ENCODE measurements at places on chromosomes 5 and 9.
A peak's percentile ranks its signal among the peaks of the same experiment; 100 is the strongest.

DNA sequence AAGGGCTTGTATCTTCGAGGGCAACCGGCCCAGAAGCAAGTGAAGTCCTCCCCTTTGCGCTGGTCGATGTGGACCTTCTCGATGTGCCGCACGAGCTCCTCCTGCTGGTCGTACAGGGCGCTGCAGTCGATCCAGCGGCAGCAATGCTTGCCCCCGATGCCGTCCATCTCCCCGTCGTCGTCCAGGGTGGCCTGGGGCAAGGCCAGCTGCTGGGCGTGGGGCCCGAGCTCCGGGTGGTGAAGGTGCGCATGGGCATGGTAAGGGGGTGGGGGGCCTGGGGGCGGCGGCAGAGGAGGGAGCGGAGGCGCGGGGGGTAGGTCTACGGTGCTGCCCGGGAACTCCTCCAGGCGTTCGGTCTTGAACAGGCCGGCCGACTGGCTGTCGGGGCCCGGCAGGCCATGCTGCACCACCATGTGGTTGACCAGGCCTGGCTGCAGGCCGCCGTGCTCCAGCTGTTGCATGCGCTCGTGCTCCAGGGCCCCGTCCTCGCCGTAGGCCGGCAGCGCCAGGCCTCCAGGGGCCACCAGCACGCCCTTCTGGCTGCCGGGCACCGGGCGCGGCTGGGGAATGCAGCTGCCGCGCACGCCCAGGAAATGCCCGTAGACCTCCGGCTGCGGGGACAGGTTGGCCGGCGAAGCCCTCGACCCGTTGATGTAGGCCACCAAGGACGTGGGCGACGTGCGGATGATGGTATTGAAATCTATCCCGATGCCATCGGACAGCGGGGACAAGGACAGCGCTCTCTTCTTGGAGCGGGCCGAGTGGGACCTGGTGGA, 181.8 kb downstream of the GLIS3 start:
- no peak for DNase-seq

GRCh38 chr5:149672701-149673476, 57.2 kb upstream of the PPARGC1B start:
- DNase-seq = no peak

DNA sequence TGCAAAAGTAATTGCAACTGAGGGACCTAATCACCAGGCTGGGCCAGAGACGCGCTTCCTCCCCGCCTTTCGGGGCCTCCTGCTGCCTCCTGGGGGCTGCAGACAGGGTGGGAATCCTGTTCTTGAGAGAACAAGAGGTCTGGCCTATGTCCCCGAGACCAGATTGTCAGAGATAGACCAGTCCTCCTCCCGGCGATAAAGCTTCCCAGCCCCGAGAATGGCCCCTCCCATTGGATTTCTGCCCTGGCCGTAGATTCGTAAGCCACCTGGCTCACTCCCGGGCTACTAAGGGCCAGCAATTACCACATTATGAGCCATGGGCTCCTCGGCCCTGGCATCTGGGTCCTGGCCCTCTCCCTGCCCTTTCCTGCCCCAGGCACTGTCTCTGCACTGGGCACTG, 70.4 kb downstream of the HRH2 start:
- DNase-seq = no peak

GRCh38 chr5:142439207-142439860, 114.5 kb upstream of the SPRY4 start:
- no peak for DNase-seq

DNA sequence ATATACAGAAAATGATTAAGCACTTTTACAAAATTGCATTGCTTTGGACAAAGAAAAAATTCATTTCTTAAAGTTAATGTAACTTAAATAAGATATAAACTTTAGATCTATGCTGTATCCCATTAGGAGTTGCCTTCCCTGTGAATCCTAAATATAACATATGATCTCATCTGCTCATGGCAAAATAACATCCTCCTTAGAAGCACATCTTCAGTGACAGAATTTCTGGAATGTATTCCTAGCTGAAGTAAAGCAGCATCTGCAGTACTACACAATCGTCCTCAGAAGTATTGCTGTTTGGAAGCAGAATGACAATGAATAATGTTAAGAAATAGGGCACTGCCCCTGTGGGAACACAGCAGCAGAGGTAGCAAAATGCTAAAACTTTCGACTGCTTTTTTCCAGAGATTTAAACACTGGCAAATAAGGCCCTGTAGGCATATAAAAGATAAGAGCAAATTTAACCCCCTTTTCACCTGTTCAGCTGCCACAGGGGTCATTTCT, 571.0 kb downstream of the PTPRD start:
- no peak for DNase-seq

GRCh38 chr5:73863876-73864275, 237.9 kb downstream of the ARHGEF28 start:
- DNase-seq = no peak

- DNase-seq = peak; percentile 32
Measured at GRCh38 chr5:154779105-154779504, 23.9 kb downstream of the LARP1 start.

GRCh38 chr5:106854922-106855321, 815.8 kb downstream of the EFNA5 start:
- no peak for DNase-seq

- no peak for DNase-seq
Measured at GRCh38 chr9:75148561-75148960, 60.2 kb downstream of the OSTF1 start.

DNA sequence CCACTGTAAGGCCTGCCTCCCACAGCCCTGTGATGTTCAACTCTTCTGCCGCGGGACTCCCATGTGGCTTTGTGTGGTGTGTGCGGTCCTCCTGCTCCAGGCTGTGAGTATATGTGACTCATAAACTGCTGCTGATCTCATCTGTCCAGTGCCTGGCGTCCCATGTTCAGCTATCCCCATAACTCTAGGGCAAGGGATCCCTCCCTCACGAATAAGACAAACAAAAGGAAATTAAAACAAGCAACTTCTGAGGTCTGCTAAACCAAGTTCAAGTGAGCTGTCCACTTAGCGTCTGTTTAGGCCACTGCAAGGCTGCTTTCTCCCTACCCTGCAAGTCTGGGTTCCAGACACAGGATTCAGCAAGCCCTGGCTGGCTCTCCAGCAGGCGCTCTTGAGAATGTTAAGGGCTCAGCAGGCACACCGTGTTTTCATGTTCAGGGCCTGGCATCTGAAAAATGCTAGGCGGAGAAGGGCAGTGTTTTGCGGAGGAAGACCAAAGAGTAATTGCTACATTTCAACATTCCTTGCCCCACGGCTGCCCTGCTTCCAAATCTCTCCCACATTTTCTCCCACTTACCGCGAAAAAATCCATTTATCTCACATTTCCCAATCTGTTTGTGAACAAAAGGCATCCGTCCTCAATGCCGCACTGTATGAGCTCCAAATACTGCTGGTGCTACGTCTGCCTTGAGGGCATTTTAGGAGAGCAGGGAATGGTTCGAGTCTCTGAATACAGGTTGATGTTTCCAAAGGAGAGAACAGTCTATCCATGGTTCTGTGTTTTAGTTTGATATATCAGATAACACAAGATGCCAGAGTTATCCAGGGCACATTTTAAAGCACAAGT, 280.2 kb downstream of the SEMA5A start:
- DNase-seq = no peak

DNA sequence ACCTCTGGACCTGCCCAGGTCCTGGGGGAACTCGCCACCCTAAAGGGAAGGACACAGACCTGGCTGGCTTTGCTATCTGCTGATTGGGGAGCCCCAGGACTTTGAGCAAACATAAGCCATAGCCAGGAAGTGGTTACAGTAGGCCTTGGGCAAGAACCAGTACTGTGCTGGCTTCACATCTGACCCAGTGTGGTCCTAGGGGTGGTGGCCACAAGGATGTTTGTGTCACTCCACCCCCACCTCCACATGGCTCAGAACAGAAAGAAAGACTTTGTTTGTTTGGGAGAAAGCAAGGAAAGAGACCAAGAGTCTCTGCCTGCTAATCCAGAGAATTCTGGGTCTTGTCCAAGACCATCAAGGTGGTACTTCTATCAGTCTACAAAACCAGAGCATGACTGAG, 334.2 kb downstream of the SPOCK1 start:
- no peak for DNase-seq

- no peak for DNase-seq
Measured at GRCh38 chr5:57884346-57885102, 401.9 kb upstream of the ACTBL2 start.

DNA sequence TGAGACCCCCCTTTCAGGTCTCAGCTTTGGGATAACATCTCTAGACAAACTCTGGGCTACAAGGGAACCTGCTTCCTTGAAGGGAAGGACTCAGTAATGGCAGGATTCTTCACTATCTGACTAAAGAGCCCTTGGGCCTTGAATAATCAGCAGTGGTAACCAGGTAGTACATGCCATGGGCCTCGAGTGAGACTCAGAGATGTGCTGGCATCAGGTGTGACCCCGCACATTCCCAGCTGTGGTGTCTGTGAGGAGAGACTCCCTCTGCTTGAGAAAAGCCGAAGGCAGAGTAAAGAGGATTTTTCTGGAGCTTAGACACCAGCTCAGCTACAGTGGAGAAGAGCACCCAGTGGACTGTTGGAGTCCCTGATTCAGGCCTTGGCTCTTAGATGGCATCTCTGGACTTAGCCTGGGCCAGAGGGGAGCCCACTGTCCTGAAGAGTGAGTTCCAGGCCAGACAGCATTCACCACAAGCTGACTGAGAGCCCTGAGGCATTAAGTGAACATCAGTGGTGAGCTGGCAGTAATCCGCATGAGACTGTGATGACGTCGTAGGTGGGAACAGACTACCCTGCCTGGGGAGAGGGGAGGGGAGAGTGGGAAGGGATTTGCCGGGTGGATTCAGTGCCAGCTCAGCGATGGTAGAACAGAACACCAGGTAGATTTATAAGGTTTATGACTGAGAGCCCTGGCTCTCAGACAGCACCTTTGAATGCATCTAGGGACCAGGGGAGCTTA, 5.3 kb upstream of the ZNF782 start:
- DNase-seq = no peak

- DNase-seq = no peak
Measured at GRCh38 chr9:110463499-110463898, 116.0 kb downstream of the SVEP1 start.

DNA sequence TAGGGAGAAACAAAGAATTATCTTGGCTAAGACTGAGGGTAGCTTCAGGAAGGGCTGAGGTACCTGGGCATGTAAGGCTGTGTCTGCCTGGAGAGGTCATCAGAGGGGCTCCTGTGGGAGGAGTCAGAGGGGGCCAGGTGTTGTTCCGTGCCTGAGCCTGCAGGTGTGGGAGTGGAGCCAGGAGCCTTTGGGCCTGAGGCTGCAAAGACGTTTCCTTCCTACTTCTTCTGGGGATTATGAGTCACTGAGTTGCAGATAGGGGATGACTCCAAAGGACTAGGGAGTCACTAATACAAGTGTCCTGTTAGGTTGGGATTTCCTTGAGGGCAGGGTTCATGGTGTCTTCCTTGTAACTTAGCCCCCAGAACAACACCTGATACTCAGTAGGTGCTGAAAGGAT, 391.1 kb downstream of the ARHGEF28 start:
- DNase-seq = peak; percentile 85

Measured in LoVo (cell line).